T-helper 17 cell (primary cell): ENCODE measurements at places on chromosomes 3 and 15. TPM values are rescaled to one million over a fixed set of nuclear protein-coding genes. Genes with fewer than 3 reads are reported as not detected.

GRCh38 chr3:50211930-50212329 lies 6.9 kb downstream of the SLC38A3 start:
- H3K4me1 ChIP-seq = peaks cover 3% of the 10 kb centered on the region
- H3K27ac ChIP-seq = peak overlapping the region; percentile 11
- DNase-seq = no peak
- peaks cover 19% of the 10 kb centered on the region for H3K27me3 ChIP-seq
- no peak overlapping the region for H3K4me3 ChIP-seq

The GUCA1C gene
- not detected for total RNA-seq

DNA sequence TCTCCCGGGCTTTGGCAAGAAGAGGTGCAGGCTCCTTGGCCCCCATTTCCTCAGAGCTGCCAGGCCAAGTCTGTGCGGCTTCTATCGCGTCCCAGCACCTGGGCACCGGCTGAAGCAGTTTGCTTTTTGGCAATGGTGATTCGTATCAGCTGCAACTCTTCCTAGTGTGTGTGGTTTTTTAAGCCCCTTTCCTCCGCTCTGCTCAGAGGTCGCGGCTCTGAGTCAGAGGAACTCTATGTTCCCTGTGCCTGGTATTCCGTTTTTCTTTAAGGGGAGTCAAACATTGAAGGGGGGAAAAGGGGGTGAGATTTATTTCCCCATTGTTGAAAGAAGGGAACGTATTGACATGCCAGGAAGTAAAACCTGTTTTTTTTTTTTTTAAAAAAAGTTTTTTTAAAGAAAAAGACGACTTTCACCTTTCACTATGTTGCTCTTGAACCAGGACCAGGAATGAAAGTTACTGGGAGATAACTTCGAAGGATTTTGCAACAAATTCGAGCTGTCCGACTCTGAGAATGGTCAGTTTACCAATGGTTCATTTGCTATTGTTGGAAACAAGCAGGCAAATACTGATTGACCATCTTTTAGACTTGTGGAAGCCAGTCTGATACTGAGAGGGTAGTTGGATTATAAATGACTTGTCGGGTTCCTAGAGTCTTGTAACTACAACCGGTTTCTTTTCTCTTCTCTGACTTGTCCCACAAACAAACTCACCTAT lies 1.1 kb downstream of the ARMC8 start:
- peak overlapping the region; percentile 92 for H3K4me3 ChIP-seq
- H3K36me3 ChIP-seq = peaks cover 2% of the 10 kb centered on the region
- H3K27me3 ChIP-seq = peaks cover 11% of the 10 kb centered on the region
- H3K27ac ChIP-seq = peak overlapping the region; percentile 89

- peaks cover 5% of the 10 kb centered on the region for H3K27me3 ChIP-seq
- no peak overlapping the region for H3K4me3 ChIP-seq
- H3K27ac ChIP-seq = no peak overlapping the region
These were observed 64.1 kb upstream of the GCSAM start for GRCh38 chr3:112197131-112197530.

The FBXW12 gene
- total RNA-seq = not detected

DNA sequence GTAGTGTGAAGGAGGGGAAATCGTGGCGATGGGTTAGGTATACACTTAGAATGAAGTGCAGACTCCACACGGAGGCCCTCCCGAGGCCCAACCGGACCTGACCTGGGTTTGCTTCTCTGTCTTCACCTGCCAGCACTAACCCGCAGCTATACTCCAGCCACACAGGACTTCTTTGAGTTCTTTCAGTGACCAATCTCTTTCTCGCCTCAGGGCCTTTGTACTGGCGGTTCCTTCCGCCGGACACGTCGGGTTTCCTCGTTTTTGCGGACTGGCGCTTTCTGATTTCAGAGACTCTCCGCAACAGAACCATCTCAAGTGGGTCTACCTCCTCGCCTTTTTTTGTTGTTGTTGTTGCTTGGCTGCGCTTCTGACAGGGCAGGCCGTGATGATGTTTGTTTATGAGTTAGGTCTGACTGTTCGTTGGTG lies at the start of gene NEIL1:
NEIL1 (plus strand) TSS at position 244 of the 426 bp plus-strand sequence. CDS start 1,867 bp downstream, outside the sequence.
- peaks cover 13% of the 10 kb centered on the region for H3K4me1 ChIP-seq
- no peaks in the 10 kb centered on the region for H3K27me3 ChIP-seq
- H3K36me3 ChIP-seq = no peaks in the 10 kb centered on the region

DNA sequence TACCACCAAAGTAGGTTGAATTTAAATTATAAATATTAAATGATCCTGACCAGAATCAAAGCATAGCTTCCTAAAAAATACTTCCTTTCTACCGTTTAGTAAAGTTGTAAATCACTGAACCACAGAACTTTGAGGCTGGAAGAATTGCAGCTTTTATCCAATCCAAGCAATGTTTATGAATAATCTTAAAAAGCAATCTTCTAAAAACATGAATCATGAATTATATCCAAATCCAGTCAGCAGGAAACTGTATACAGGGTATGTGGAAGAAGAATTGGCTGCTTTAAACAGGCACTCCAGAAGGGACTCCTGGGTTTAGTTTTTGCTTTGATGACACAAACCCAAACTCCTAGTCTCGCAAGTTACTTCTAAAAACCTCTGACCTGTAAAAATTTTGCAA lies 30.2 kb downstream of the HEG1 start:
- no peaks in the 10 kb centered on the region for H3K27me3 ChIP-seq
- no peak overlapping the region for H3K27ac ChIP-seq

- H3K4me3 ChIP-seq = no peak overlapping the region
- H3K4me1 ChIP-seq = peaks cover 16% of the 10 kb centered on the region
- H3K36me3 ChIP-seq = peaks cover 9% of the 10 kb centered on the region
- no peak for DNase-seq
- H3K27me3 ChIP-seq = no peaks in the 10 kb centered on the region
These were observed 20.9 kb downstream of the GPD1L start for GRCh38 chr3:32127219-32127826.

The CCDC39 gene
- total RNA-seq = not detected

DNA sequence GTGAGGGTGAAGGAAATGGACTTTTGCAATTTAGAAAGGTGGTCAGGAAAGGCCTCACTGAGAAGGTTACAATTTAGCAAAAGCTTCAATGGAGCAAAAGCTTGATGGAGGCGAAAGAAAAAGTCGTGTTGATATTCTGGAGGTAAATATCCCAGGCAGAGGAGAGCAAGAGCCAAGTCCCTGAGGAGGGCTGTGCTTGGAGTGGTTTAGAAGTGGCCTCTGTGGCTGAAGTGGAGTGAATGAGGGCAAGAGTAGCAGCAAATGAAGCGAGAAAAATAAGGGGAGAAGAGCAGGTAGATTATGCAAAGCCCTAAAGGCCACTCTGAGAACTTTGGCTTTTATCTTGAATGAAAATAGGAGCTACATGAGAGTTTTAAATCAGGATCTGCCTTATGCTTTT lies 54.1 kb downstream of the GUCA1C start:
- no peak overlapping the region for H3K4me3 ChIP-seq
- H3K4me1 ChIP-seq = peaks cover 3% of the 10 kb centered on the region
- DNase-seq = no peak
- H3K36me3 ChIP-seq = no peaks in the 10 kb centered on the region
- H3K27ac ChIP-seq = no peak overlapping the region
- peaks cover 5% of the 10 kb centered on the region for H3K27me3 ChIP-seq

DNA sequence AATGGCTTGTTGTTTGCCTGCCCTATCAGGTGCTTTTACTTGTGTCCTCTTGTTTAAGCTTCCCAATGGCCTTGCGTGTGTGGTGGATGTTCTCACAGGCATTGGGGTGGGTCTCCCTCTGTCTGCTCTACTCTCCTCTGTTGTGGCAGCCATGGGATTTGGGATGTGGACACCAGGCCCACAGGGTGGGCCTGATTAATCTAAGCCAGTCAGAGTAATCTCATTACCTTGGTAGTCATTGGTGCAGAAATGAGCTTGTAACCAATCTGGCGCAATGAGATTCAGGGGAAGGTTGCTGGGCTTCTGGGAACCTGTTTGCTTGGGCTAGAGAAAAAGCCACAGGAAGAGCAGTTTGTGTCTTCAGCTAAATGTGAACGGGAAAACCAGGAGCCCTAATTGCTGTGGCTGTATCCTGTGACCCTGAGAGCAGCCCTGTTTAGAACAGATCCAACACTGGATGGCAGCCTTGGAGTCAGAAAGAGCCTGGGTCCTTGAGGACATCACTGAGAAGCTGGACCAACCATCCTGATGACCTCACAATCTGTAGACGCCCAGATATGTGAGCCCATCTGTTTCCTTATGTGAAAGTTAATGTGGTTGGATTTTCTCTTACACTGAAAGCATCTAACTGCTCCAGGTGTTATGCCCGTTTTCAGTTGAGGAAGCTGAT lies 157.3 kb upstream of the UBE2E1 start:
- no peak overlapping the region for H3K27ac ChIP-seq
- H3K4me3 ChIP-seq = no peak overlapping the region
- no peaks in the 10 kb centered on the region for H3K36me3 ChIP-seq
- H3K27me3 ChIP-seq = peaks cover 36% of the 10 kb centered on the region
- DNase-seq = no peak

GRCh38 chr3:32522682-32523081 lies 20.0 kb upstream of the CMTM6 start:
- H3K27me3 ChIP-seq = no peaks in the 10 kb centered on the region
- H3K36me3 ChIP-seq = peaks cover 6% of the 10 kb centered on the region
- DNase-seq = no peak
- H3K4me3 ChIP-seq = no peak overlapping the region

GRCh38 chr3:103644450-103644849 lies 1209.6 kb downstream of the ZPLD1 start:
- no peaks in the 10 kb centered on the region for H3K27me3 ChIP-seq
- H3K27ac ChIP-seq = no peak overlapping the region
- no peak for DNase-seq
- H3K36me3 ChIP-seq = no peaks in the 10 kb centered on the region

DNA sequence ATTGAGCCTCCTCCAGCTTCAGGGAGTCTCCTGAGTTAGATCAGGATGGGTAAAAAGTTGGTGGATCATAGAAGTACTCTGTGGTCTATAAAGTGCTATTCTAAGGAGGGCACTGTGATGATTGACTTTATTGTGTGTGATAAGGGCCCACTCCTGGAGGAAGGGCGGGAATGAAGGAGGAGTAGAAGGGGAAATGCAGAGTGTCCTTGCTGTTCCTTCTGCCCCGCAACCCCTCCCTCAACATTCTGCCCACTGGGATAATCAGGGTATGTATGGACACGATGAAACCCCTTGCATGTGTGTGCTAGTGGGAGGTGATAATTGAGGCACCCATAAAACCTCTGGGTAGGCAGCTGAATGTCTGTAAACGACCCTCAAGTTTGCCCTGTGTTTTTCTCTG lies 66.2 kb downstream of the CLDN11 start:
- DNase-seq = no peak
- no peak overlapping the region for H3K27ac ChIP-seq
- no peaks in the 10 kb centered on the region for H3K4me1 ChIP-seq
- no peaks in the 10 kb centered on the region for H3K36me3 ChIP-seq
- H3K4me3 ChIP-seq = no peak overlapping the region

DNA sequence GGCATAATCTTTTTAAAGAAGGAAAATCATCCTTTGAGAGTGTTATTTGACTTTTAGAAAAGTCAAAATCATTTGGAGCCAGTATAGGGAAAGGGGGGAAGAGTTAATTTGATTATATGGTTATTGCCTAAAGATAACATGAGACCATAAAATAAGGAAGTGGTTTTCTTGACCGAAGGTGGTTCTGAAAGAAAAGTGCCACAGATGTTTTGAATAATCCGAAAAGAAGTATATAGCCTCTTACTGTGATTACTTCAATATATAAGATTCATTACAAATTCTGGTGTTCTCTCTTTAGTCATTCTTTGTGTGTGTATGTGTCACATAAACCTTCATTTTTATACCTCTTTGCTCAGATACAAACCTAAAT lies 1.1 kb downstream of the DNAJB11 start:
- no peaks in the 10 kb centered on the region for H3K27me3 ChIP-seq
- peak overlapping the region; percentile 96 for H3K4me3 ChIP-seq
- no peak for DNase-seq

- no peak for DNase-seq
- no peak overlapping the region for H3K27ac ChIP-seq
- H3K4me1 ChIP-seq = no peaks in the 10 kb centered on the region
- H3K27me3 ChIP-seq = no peaks in the 10 kb centered on the region
- no peak overlapping the region for H3K4me3 ChIP-seq
These were observed 53.6 kb downstream of the PGPEP1L start for GRCh38 chr15:98953968-98954367.

- no peaks in the 10 kb centered on the region for H3K27me3 ChIP-seq
- H3K36me3 ChIP-seq = peaks cover 2% of the 10 kb centered on the region
- H3K4me3 ChIP-seq = peak overlapping the region; percentile 91
- no peak for DNase-seq
These were observed 91.5 kb upstream of the CHD2 start for GRCh38 chr15:92808598-92809063.

The ARGFX gene
- not detected for total RNA-seq

DNA sequence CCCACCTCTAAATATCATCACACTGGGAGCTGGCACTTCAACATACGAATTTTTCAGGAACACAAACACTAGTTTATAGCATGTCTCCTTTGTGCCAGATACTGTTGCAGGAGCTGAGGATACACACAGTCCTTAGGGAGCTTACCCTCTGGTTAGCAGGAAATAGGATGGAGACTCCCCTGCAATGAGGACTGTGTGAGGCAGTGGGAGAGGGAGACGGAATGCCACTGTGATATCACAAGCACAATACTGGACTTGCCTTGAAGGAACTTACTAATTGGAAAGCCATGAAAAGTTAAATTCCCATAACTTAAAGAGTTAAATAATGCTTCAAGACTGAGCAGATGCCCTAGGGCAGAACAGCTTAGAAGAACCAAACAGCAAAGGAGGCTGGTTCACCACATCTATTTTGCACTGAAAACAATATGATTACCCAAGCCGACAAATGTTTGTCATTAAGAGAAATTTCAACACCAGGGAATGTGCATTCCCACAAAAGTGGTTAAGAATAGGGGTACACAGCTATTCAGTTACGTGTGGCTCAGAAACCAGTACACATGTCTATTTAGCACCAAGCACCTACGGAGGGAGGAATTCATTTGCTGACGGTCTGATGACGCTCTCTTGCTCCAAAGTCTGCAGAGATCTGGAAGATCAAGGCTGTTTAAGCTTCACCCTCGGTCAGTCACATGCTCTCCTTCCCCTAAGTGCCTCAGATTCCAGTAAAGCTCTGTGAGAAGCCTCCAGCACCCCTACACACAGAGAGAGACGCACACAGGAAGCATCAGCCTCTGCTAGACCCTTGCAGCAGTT lies 5.2 kb downstream of the TBC1D2B start:
- no peaks in the 10 kb centered on the region for H3K27me3 ChIP-seq
- DNase-seq = no peak
- no peak overlapping the region for H3K27ac ChIP-seq
- H3K4me3 ChIP-seq = peak overlapping the region; percentile 81
- H3K4me1 ChIP-seq = peaks cover 67% of the 10 kb centered on the region

The ARPP21 gene
- not detected for total RNA-seq

DNA sequence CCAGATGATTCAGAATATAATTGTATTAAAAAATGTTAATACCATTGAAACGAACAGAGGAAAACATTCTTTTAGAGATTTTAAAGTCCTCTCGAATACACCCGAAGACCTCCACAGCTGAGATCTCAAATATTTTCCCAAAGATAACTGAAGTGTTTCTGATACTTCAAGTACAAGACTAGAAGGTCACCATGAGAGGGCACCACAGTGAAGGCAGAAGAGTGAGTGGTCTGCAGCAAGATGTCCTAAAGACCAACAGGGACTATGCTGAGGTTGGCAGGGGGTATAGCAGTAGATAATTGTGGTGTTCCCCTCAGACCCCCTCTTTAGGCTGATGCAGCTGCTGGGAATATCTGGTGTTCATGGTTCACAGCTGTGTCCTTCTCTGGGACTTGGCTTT lies 156.5 kb downstream of the PDCD6IP start:
- DNase-seq = no peak
- no peak overlapping the region for H3K4me3 ChIP-seq
- no peaks in the 10 kb centered on the region for H3K36me3 ChIP-seq
- H3K4me1 ChIP-seq = no peaks in the 10 kb centered on the region
- H3K27me3 ChIP-seq = peaks cover 20% of the 10 kb centered on the region

- H3K4me1 ChIP-seq = no peaks in the 10 kb centered on the region
- H3K4me3 ChIP-seq = no peak overlapping the region
- peaks cover 21% of the 10 kb centered on the region for H3K27me3 ChIP-seq
- no peak for DNase-seq
- H3K27ac ChIP-seq = no peak overlapping the region
These were observed 13.1 kb downstream of the PLAAT1 start for GRCh38 chr3:193253986-193254660.

The RTP1 gene
- not detected for total RNA-seq
